B cell (primary cell): ENCODE measurements at places on chromosomes 16 and 17. TPM values are rescaled to one million over a fixed set of nuclear protein-coding genes. Genes with fewer than 3 reads are reported as not detected.

The TMEM98 gene
- not detected in 2 replicates for polyA plus RNA-seq

The FBXL19 gene
- polyA plus RNA-seq, result 9.0 and 12.9 TPM in 2 replicates

The CTF1 gene
- 0.78 and 0.99 TPM in 2 replicates for polyA plus RNA-seq

GRCh38 chr17:55524440-55525220, 13.4 kb upstream of the SMIM36 start:
- no peak for DNase-seq

DNA sequence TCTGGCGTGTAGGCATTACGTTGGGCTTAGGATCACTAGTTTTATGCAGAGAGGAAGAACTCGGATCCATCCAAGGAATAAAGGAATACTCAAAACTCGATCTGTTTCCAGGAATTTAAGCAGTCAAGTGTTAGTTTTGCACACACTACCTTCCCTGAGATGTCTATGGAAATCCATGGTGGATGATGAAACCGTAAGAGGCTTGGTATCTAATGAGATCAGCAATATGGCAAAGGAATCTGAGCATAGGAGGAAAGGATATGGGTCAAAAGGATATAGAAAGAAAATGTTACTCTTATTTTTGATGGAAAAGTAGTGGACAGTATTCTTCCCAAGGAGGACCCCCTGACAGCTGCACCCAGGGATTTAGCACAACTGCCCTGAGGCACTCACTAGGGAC, 59.6 kb downstream of the SMG6 start:
- DNase-seq, result no peak

GRCh38 chr17:45149037-45149668, 878 bp downstream of the HEXIM1 start:
- peak; percentile 83 for DNase-seq

DNA sequence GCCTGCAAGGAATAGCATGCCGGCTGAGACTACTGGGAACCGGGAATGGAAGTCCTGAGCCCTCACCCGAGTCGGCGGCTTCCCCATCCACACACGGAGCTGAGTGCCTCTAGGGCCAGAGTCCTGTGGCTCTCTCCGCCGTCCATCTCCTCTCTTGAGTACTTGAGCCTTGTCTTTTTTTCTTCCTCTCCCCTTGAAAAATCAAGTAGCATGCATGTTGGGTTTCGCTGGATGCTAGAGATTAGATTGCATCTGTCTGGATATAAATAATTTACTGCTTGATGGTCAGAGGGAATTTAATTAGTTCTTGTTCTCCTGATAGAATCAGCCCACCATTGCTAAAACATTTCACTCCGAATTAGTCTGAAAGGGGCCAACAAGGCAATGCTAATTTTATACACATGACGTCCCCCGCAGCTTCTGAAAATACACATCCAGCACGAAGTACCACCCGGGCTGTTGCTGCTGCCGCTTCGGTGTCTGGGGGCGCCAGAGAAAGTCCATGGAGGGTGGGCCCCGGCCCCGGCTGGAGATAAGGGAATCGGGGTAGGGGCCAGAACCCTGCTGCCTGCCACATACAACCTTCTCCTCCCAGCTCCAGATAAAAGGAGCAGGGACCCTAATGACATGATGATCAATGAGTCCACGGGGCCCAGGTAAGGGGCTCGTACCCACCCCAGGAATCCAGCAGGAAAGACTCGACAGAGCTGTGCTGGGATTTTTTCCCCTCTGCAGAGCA, 48.5 kb downstream of the RBFOX3 start:
- no peak for DNase-seq

- DNase-seq, result no peak
Measured at GRCh38 chr16:19304750-19305149, 19.2 kb downstream of the CLEC19A start.
